Endothelial cell of umbilical vein (primary cell): ENCODE measurements at places on chromosomes 5 and 9. TPM values are rescaled to one million over a fixed set of nuclear protein-coding genes. Genes with fewer than 3 reads are reported as not detected.
A peak's percentile ranks its signal among the peaks of the same experiment; 100 is the strongest.

The KCNV2 gene
- total RNA-seq = not detected in 2 replicates

The LTC4S gene
- 0.88 and 0.95 TPM in 2 replicates for total RNA-seq

The CCL27 gene
- total RNA-seq = not detected in 2 replicates

The ADCY2 gene
- total RNA-seq = not detected in 2 replicates

The DNAJC21 gene
- total RNA-seq = 39.4 and 49.2 TPM in 2 replicates

The RNF183 gene
- total RNA-seq = not detected in 2 replicates

The MAMDC2 gene
- total RNA-seq = 0.60 and 0.85 TPM in 2 replicates

The ITGA2 gene
- 53.2 and 62.3 TPM in 2 replicates for total RNA-seq

The INPP5E gene
- total RNA-seq = 22.9 and 24.5 TPM in 2 replicates

The SARDH gene
- 0.30 and 0.44 TPM in 2 replicates for total RNA-seq

The EDIL3 gene
- total RNA-seq = 28.8 and 41.2 TPM in 2 replicates

The SLC23A1 gene
- total RNA-seq = not detected in 2 replicates

The ORM2 gene
- not detected in 2 replicates for total RNA-seq

DNA sequence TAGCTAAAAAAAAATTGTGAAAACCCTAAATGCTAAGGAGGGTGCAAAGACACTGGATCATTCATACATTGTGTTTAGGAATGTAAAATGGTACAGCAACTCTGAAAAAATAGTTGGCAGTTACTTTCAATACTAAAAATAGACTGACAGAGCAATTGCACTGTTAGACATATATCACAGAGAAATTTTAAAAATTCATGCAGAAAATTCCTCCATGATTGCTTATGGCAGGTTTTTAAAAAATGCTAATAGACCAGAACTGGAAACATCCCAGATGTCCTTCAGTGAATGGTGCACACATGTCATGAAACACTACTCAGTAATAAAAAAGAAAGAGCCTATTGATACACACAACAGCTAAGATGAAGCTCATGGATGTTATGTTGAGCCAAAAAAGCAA lies 349.8 kb upstream of the DAB2 start:
- DNase-seq = no peak

DNA sequence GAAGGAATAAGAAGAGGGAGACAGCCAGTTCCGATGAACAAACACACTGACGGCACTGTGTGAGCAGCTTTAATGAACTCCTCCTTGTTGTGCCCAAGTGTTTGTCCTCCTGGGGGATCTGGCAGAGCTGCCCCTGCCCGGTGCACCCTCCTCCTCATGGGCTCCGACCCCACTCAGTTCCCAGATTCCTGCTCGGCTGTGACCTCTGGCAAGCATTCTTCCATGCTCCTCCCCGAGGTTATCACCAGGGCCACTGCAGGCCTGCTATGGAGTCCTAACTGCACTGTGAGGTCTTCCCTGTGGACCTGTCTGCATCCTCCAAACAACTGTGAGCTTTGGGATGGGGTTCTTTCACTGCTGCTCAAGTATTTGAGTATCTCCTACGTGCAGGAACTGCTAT lies 142.2 kb downstream of the DCP2 start:
- DNase-seq = no peak

DNA sequence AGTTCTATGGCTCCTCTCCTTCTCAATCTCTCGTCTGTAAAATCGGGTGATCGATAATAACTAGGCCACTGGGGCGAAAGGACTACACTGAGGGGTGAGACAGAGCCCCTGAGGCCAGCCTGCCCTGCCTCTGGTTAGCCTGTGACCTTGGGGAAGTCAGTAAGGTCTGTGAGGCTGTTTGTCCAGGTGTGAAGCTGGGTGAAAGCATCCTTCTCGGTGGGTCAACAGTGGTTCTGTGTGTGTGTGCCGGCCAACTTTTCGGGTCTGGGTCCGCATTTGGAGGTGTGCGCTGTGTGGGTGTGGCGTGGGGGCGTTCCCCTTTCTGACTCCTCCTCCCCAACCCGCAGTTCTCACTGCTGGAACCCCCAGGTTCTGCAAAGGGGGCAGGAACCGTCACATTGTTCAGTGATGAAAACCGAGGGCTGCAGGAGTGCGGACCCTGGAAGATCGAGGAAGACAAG lies 5.0 kb upstream of the RNF44 start:
- no peak for DNase-seq

- DNase-seq = no peak
Observed at GRCh38 chr9:120571443-120572257, 8.3 kb downstream of the CDK5RAP2 start.

DNA sequence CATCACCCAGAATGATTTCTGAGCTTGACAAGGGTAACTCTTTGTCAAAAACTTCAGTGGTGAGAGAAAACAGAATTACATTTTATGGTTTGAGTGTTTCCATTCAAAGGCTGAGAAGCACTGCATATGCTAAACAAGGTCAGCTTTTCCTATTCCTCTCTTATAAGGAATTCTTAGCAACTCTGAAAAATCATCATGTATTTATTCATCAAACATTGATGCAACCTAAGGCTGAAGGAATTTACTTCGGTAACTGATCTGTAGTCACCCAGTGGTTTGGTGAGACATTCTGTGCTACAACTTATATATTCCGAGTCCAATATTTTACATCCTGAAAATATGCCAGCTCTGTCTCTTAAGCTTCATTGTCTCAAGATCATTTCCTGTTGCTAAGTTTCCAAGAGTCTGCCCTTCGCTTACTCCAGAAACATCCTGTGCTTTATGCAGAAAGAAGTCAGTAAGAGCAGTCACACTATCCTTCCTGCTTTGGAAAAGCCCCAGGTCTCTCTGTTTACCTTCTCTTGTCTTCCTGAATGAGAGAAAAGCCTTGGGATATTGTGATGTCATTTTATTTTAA lies 176.6 kb upstream of the TBCA start:
- DNase-seq = peak; percentile 32

GRCh38 chr5:173917788-173918786 lies 29.9 kb downstream of the CPEB4 start:
- DNase-seq = peak; percentile 93

- DNase-seq = no peak
Observed at GRCh38 chr5:109823597-109823996, 133.9 kb downstream of the MAN2A1 start.

DNA sequence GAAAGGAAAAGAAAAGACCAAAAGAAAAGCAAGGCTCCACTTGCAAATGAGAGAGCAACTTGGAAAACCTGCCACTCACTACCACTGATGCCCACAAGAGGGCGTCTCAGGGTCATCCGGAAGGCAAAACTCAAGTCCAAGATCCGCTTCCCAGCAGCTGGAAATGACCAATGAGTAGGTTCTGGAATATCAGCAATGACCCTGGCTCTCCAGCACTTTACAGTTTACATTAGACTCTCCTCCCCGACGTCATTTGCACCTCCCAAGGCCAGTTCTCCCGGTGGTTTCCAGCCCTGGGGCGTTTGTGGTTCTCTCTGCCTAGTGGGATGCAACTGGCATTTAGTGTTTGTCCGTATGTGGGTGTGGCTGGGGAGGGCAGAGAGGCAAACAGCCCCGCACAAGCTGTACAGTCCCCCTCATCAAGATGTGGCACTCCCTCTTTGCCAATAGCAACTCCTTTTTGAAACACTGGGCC lies 193.8 kb upstream of the ZNF618 start:
- DNase-seq = peak; percentile 85

DNA sequence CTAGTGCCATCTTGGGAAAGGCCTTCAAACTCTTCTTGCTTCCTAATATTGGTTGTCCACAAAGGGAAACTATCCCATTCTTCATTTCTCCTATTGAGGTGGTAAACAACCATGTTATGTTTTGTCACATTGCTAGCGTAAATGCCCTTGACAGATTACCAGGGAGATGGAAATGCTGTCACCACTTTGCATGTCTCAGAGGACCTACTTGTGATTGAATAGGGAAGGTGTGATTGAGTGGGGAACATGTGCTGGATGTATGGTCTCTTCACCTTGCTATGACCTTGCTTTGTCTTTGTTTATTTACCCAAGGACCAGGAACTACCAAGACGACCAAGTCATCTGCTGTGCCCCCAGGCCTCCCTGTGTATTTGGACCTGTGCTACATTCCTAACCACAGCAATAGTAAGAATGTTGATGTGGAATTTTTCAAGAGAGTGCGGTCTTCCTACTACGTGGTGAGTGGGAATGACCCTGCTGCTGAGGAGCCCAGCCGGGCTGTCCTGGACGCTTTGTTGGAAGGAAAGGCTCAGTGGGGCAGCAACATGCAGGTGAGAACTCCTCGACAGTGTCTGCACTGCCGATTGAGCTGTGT lies 96.1 kb downstream of the MAP1B start:
- DNase-seq = no peak

- peak; percentile 76 for DNase-seq
Observed at GRCh38 chr9:21317956-21318923, 13.1 kb upstream of the IFNA5 start.

GRCh38 chr9:21455320-21455719 lies 15.1 kb downstream of the IFNA1 start:
- DNase-seq = peak; percentile 24

- no peak for DNase-seq
Observed at GRCh38 chr5:153641183-153641688, 150.8 kb downstream of the GRIA1 start.

GRCh38 chr5:66793049-66793448 lies 196.9 kb downstream of the MAST4 start:
- no peak for DNase-seq

- no peak for DNase-seq
Observed at GRCh38 chr9:27393054-27393846, 96.3 kb upstream of the EQTN start.

GRCh38 chr5:5178136-5178535 lies 38.0 kb downstream of the ADAMTS16 start:
- DNase-seq = no peak

DNA sequence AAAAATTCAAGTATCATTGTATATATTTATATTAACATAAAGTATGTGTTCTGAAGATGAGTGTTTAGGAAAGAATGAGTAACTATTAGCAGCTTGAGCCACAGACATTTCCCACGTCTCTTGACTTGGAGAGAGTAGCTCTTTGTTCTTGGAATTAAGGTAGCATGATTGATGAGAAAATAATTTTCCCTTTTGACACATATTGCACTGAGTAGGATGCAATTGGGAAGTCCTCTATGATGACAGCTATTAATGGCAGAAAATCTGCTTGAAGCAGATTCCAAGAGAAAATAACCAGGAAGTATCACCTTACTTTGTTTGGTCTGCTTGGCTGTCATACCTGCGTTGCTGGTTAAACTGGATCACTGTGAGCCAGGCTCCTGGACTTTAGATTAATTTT lies 204.8 kb downstream of the TLE4 start:
- no peak for DNase-seq

DNA sequence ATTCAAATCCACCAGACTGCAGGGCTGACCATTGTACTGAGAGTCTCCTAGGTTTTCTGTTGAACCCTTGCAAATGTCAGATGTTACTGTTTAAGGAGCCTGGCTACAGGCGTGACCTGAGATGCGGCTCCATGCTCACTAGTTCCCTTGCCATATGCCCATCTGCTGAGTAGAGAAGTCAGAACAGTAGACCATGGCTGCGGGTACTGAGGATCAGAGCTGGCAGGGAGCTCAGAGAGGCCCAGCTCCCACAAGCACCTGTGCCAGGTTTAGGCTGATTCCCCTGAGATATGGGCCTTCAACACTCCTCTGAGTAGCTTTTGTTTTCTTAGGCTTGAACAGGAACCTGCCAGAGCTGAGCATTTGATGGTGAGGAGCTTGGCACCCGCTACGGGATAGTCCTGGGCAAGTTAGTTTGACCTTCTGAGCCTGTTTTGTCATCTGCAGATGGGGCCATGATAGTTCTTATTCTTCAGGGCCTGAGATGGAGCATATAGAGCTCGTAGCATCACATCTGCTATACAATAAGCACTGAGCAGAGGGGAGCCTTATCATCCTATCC lies 83.7 kb downstream of the BOD1 start:
- DNase-seq = no peak

DNA sequence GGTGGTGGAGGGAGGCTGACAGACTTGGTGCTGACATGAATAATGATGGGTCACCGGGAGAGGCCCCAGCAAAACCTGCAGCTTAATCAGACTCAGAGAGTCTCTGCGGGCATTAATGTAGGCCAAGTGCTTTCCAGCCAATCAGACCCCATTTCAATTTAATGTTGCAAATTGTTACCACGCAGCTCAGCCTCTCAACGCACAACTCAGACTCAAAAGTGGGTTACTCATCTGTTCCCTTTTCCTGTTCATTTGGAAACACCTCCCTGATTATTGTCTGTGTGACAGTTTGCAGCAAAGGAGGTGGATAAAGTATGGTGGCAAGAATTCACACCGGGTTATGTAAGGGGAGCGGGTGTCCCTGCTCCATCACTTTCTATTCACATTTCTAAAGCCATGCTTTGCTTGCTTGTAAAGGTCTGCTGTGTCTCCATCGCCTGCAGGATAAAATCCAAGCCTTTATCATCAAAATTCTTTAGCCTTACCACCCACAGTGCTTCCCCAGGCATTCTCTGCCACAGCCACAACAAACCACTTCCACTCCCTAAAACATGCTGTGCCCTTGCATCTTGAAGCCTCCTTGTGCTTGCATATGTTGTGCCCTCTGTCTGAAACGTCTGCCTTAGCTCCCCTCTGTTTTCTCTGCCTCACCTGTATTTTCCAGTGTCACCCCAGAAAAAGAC lies 156.5 kb downstream of the ASTN2 start:
- DNase-seq = no peak

GRCh38 chr5:12399868-12400267 lies 495.6 kb upstream of the CTNND2 start:
- no peak for DNase-seq

DNA sequence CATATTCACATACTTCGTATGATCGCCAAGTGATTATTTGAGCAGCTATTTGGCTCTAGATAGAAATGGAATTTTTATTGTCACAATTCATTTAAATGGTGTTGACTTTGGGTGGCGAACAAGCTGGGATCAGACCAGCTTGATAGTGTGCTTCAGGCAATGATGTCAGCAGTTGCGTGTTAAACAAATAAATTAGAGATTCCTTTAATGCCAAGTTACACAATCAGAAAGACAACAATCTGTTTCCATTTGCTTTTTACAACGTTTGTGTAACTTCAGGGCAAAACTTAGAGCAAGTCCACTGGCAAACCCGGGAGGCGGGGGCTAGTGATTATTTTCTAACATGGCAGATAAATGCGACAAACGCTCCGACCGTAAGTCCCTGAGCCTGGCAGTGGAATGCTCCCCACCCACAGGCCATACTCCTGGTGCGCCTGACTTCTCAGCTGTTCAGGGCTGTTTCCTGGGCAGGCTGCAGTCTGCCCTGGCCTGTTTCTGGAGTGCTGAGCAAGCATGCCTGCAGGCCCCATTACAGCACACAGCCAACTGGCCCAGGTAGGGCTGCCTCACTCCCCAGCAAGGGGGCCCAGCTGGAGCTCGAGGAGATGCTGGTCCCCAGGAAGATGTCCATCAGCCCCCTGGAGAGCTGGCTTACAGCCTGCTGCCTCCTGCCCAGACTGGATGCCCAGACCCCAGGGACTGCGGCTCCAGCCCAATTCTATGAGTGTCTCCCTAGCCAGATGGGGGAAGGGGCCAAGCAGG lies 88.7 kb downstream of the BASP1 start:
- DNase-seq = peak; percentile 63

GRCh38 chr9:68455451-68455850 lies 85.2 kb downstream of the TMEM252 start:
- no peak for DNase-seq
